ENCODE measurements at places on chromosomes 16 and 17. TPM values are rescaled to one million over a fixed set of nuclear protein-coding genes. Genes with fewer than 3 reads are reported as not detected.
A peak's percentile ranks its signal among the peaks of the same experiment; 100 is the strongest.

DNA sequence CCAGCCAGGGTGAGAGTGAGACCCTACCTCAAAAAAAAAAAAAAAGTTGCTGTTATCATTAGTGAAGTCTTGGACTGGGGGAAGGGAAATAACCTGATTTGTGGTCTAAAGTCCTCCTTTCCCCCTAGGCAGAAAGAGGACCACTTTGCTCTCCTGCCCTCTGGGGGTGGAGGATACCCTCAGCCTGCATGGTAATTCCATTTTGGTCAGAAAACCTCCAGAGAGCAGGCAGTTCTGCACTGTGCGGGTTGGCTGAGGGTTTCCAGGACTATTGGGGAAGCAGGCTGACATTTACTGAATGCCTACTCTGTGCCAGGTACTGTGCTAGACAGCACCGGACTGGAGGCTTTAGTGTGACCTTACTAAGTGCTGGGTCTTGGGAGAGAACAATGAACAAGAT is 2.6 kb downstream of the ADAP2 start:
- DNase-seq = no peak

- peak; percentile 50 for DNase-seq
Measured at GRCh38 chr16:75222271-75222783, 3.5 kb downstream of the CTRB1 start.

- no peak for DNase-seq
Measured at GRCh38 chr17:82039695-82040299, 2.3 kb upstream of the DCXR start.

DNA sequence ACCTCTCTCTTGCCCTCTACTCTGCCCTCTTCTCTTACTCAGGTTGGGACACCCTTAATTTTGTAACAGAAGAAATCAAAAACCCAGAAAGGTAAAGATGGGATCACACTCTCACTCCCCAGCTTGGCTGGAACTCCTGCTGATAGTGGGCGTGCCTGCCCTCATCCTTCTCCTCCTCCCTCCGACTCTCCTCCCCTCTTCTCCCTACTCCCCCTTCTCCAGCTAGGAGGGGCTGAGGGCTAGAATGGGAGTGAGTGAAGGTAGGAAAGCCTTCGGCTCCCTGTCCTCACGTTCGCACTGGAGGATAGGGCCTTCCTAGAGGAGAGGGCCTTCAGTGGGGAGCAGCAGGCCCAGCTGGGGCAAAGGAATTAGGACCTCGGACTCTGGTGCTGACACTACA is 20.3 kb downstream of the SLC7A6OS start:
- no peak for DNase-seq

- peak; percentile 44 for DNase-seq
Measured at GRCh38 chr17:63772801-63773271, 561 bp downstream of the CCDC47 start.

GRCh38 chr16:7914748-7915147 is 582.1 kb downstream of the RBFOX1 start:
- DNase-seq = no peak

- no peak for DNase-seq
Measured at GRCh38 chr17:83137523-83137922, 58.1 kb downstream of the METRNL start.

DNA sequence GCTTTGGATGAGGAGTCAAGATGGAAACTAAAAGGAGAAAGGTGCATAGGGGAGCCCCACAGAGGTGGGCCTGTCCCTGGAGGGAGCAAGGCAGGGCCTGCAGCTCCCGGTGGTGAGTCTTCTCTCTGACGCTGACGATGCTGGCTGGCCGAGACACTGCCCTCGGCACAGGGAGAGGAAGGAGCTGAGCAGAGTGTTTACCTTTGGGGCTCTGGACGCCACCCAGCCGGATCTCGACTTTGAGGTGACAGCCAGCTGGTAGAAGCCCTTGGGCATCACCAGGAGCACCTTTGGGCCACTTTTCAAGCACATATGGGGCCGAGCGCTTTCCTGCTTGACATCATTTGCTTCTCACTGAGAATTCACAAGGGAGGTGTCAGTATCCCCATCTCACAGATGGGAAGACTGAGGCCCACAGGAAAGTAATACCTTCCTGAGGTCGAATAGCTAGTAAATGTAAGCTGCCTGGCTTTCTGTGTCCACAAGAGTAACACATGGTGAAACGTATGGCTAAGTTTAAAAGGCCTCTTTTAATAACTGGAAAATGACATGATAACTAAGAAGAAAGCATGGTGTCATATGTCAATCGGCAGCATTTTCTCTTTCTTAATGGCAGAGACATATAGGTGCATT is 294.3 kb upstream of the TNRC6C start:
- DNase-seq = no peak

- DNase-seq = peak; percentile 83
Measured at GRCh38 chr16:87278191-87279093, 38.8 kb downstream of the C16orf95 start.

GRCh38 chr16:90019543-90020259 is 445 bp upstream of the DBNDD1 start:
- peak; percentile 58 for DNase-seq

DNA sequence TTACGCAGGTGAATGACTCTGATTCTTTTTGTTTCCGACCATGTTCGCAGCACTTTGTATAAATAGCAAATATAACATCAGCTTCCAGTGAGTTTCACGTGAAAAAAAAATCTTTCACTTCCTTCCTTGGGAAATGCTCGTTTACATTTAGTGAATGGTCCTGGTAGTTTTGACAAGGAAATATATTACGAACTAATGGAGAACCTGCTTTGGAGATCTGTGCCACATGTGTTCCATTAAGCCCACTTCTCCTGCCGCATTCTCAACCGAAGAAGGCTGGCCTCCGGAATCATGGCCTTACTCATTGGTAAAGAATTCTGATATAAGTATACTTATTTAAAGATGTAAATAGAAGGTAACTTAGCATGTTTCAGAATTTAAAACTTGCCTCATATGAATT is 3.6 kb downstream of the CRAMP1 start:
- no peak for DNase-seq

The CRISPLD2 gene
- total RNA-seq = 1,006 TPM

The SLC52A1 gene
- total RNA-seq = 1.4 TPM
